ENCODE measurements at places on chromosomes 2 and 18.

- DNase-seq = no peak
Observed at GRCh38 chr2:167122389-167122788, 234.1 kb downstream of the XIRP2 start.

GRCh38 chr18:66646609-66647008 lies 42.7 kb upstream of the CDH19 start:
- peak; percentile 5 for DNase-seq

DNA sequence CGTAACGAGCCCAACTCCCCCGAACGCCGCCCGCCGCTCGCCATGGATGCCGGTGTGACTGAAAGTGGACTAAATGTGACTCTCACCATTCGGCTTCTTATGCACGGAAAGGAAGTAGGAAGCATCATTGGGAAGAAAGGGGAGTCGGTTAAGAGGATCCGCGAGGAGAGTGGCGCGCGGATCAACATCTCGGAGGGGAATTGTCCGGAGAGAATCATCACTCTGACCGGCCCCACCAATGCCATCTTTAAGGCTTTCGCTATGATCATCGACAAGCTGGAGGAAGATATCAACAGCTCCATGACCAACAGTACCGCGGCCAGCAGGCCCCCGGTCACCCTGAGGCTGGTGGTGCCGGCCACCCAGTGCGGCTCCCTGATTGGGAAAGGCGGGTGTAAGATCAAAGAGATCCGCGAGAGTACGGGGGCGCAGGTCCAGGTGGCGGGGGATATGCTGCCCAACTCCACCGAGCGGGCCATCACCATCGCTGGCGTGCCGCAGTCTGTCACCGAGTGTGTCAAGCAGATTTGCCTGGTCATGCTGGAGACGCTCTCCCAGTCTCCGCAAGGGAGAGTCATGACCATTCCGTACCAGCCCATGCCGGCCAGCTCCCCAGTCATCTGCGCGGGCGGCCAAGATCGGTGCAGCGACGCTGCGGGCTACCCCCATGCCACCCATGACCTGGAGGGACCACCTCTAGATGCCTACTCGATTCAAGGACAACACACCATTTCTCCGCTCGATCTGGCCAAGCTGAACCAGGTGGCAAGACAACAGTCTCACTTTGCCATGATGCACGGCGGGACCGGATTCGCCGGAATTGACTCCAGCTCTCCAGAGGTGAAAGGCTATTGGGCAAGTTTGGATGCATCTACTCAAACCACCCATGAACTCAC lies 673 bp downstream of the PCBP1 start:
- peak; percentile 68 for DNase-seq

DNA sequence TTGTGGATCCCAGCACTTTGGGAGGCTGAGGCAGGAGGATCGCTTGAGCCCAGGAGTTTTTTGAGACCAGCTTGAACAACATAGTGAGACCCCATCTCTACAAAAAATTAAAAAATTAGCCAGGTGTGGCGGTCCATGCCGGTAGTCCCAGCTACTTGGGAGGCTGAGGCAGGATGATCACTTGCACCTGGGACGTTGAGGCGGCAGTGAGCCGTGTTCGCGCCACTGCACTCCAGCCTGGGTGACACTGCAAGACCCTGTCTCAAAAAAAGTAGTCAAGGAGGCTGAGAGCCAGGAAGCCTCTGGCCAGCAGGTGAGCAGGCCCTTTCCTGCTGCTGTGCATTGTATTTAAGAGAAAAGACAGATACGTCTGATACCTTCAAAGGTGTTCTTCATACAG lies 11.1 kb upstream of the PROC start:
- DNase-seq = no peak

GRCh38 chr2:219631406-219631891 lies 4.0 kb downstream of the SLC4A3 start:
- DNase-seq = no peak

GRCh38 chr2:15728245-15728938 lies 136.7 kb downstream of the DDX1 start:
- no peak for DNase-seq

- no peak for DNase-seq
Observed at GRCh38 chr2:172561270-172561669, 5.4 kb downstream of the PDK1 start.

- no peak for DNase-seq
Observed at GRCh38 chr2:164065038-164065437, 329.2 kb upstream of the FIGN start.

DNA sequence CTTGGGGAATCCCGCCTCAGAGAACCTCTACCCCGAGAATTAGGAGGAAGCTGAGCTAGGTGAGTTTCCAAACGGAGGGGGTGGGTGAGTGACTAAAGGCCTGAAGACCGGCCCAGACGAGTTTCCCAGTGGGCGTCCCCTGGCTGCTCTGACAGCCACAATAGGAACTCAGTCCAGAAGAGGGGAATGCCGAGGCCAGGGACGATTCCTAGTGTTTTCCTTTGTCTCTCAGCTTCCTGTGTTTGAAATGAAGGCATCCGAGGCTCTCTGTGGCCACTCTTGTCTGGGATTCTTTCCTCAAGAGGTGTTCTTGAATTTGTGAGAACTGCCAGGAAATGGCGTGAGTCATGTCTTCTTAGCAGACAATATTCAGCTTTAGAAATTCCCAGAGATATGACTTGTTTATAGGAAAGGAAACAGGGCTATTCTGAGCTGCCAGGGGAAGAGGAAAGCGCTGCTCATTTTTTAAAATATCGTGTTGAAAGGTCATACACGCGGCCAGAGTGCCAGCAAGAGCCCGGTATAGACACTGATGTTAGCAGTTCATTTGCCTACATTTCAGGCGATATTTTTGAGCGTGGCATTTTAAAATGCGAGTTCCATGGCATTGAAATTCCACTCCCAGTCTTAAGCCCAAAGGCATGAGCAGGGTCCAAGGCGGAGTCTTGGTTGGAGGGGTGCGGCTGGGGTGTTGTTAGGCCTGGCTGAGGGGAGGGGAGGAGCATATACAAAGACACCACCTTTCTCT lies 169.1 kb upstream of the KLF7 start:
- DNase-seq = peak; percentile 100
